ENCODE measurements at places on chromosomes 2 and 18.

DNA sequence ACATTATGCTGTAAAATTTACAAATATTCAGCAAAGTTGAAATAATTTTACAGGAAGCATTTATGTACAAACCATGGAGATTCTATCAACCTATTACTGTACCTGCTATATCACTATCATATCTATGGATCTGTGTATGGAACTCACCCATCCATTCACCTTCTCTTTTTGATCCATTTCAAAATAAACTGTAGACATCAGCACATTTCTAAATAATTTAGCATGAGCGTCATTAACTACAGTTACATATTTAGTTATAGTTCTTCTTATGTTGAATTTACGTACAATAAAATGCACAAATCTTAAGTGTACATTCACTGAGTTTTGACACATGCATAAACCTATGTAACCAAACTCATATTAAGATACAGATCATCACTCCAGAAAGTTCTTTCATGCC is 127.8 kb upstream of the BCL2L11 start:
- DNase-seq, result no peak

- no peak for DNase-seq
These were observed 51.8 kb downstream of the COA5 start for GRCh38 chr2:98556344-98557033.

- DNase-seq, result no peak
These were observed 54.5 kb downstream of the LONRF2 start for GRCh38 chr2:100267751-100268150.

- no peak for DNase-seq
These were observed 257.5 kb downstream of the RND3 start for GRCh38 chr2:150230004-150230403.

GRCh38 chr2:202014318-202014717 is 19.3 kb upstream of the FZD7 start:
- DNase-seq, result no peak

GRCh38 chr18:70450426-70451253 is 161.8 kb downstream of the SOCS6 start:
- DNase-seq, result no peak

GRCh38 chr18:32258558-32259204 is 68.8 kb downstream of the MEP1B start:
- DNase-seq, result no peak

DNA sequence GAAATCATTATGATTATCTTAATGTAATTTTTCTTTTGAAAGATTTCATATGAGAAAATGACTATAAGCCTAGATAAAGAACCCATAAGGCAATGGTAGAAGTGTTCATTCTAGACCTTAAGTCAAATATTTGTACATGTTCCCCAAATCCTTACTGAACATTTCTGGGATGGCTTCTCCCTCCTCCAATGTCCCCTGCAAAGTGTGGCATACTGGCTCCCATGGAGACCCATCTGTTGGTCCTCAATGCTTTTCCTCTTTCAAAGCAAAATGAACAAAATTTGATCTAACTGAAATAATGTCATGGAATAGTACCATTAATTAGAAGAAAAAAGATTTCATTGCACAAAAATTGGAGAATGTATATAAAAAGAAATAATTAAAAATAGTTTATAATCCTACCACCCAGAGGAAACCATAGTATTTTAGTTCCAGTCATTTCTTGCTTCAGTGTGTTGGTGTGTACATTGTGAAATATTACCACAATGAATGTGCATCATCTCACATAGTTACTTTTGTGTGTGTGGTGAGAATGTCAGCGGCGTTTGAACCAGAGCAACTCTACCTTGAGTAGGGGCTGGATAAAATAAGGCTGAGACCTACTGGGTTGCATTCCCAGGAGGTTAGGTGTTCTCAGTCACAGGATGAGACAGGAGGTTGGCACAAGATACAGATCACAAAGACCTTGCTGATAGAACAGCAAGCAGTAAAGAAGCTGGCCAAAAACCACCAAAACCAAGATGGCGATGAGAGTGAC is 181.3 kb downstream of the UXS1 start:
- DNase-seq, result no peak

DNA sequence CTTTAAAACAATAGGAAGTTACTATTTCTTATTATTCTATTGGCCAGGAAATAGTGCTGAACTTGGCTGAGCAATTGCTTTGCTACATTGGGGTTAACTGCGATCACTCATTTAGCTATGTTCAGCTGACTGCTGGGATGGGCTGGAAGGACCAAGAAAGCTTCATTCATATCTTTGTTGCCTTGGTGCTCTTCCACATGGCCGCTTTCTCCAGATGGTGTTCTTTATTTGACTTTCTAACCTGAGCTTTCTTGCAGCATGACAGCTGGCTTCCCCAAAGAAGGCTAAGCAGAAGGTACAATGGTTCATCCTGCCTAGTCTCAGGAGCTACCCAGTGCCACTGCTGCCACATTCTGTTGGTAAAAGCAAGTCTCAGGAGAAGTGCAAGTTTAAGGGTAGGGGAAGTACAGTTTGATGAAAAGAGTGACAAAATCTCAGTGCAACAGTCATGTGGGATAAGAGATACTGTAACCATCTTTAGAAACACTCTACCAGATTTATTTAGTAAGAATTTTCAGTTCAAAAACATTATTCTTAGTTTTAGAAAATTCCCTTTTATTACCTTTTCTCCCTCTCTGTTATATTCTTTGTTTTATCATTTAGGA is 180.6 kb upstream of the RBMS1 start:
- no peak for DNase-seq

DNA sequence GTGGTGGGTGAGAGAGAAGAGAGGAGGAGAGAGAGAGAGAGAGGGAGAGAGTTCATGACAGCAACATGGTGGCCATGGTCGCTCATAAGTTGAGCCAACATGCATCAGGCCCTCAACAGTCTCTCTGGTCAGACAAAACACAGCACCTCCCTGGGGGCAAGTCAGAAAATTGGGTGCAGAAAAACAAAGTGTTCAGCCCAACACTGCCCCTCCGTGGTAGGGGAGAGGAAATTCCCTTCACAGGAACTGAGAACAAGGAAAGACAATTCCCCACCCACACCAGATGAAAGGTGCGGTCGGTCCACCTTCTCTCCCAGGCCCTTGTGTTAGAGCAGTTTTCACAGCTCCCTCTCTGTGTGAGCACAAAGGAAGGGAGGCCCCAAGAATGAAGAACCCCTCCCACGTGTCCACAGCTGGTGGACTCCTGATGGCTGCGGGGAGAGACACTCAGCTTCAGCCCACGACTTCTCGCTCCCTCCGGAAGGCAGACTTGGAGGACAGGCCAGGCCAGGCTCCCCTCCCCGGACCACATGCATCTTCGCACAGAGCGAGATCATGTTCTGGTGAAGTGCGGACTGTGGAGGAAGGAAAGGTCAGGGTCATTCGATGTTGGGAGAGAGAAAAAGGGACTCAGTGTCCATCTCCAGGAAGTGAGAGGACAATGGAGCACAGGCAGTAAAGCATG is 181.7 kb downstream of the ANAPC1 start:
- no peak for DNase-seq

DNA sequence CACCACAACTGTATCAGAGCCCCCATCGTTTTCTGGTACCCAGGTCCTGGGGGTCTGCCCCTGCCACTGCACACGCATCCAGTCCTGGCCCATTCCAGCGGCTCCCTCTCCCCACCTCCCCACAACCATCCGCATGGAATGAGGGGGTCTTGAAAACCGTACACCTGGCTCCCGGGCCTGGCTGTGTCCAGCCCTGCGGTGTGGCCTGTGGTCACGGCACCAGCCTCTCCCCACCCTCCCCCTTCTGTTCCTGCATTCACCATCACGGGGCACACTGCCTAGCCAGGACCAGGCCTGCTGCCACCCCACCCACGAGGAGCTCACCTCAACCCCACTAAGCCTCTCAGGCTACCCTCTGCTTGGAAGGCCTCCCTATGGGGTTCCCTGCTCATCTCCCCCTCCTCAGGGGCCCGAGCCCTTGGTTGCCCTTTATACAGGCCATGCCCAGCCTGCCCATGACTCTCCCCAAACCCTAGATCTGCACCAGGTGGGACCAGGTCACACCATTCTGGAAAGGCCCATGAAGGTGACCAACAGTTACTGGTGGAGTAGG is 11.4 kb downstream of the GPR35 start:
- no peak for DNase-seq
